Dermis blood vessel endothelial cell (primary cell): ENCODE measurements at places on chromosomes 16 and 17. TPM values are rescaled to one million over a fixed set of nuclear protein-coding genes. Genes with fewer than 3 reads are reported as not detected.

The POLDIP2 gene
- total RNA-seq, result 69.4 and 92.4 TPM in 2 replicates

The STXBP4 gene
- total RNA-seq, result 8.7 and 9.9 TPM in 2 replicates

The SPNS2 gene
- total RNA-seq, result 84.6 and 122 TPM in 2 replicates

The CLDN7 gene
- total RNA-seq, result 2.4 and 5.3 TPM in 2 replicates

The P2RX5 gene
- total RNA-seq, result 0.23 and 0.51 TPM in 2 replicates

The HSD3B7 gene
- total RNA-seq, result 21.0 and 26.4 TPM in 2 replicates

The HSPB9 gene
- 0.17 TPM in 1 of 2 replicates, not detected in the other for total RNA-seq

The INCA1 gene
- total RNA-seq, result 0.33 and 0.34 TPM in 2 replicates

The RASL10B gene
- total RNA-seq, result under 0.01 and 0.09 TPM in 2 replicates

The CENPV gene
- total RNA-seq, result 8.2 and 14.1 TPM in 2 replicates

The FDXR gene
- total RNA-seq, result 36.2 and 59.5 TPM in 2 replicates

The CYBA gene
- 135 and 286 TPM in 2 replicates for total RNA-seq

The MMP2 gene
- total RNA-seq, result 16.7 and 20.5 TPM in 2 replicates

The KRT27 gene
- total RNA-seq, result not detected in 2 replicates

The ITGAD gene
- total RNA-seq, result not detected in 2 replicates

The PLA2G10 gene
- total RNA-seq, result not detected in 2 replicates

The MED1 gene
- 18.9 and 32.2 TPM in 2 replicates for total RNA-seq

The HS3ST3A1 gene
- total RNA-seq, result 0.05 and 0.17 TPM in 2 replicates

The PARD6A gene
- 6.3 and 7.0 TPM in 2 replicates for total RNA-seq

The WNK4 gene
- 3.4 TPM in 2 replicates for total RNA-seq

The PRAC1 gene
- not detected in 2 replicates for total RNA-seq

The CCL23 gene
- total RNA-seq, result 2.2 and 7.5 TPM in 2 replicates

The ITPRIPL2 gene
- 40.2 and 51.3 TPM in 2 replicates for total RNA-seq

The AOC2 gene
- total RNA-seq, result 0.42 and 0.85 TPM in 2 replicates

The PIK3R6 gene
- not detected in 2 replicates for total RNA-seq

The CRISPLD2 gene
- total RNA-seq, result 0.42 and 1.0 TPM in 2 replicates

The PMM2 gene
- total RNA-seq, result 26.2 and 34.6 TPM in 2 replicates

The INPP5K gene
- 74.7 and 88.0 TPM in 2 replicates for total RNA-seq

The BCKDK gene
- total RNA-seq, result 18.4 and 36.2 TPM in 2 replicates

The GPR142 gene
- total RNA-seq, result 0.09 and 0.68 TPM in 2 replicates

The ASPHD1 gene
- 0.47 TPM in 1 of 2 replicates, not detected in the other for total RNA-seq

The TNFSF13 gene
- 0.88 and 1.2 TPM in 2 replicates for total RNA-seq

The SCIMP gene
- not detected in 2 replicates for total RNA-seq

The MILR1 gene
- total RNA-seq, result 2.7 and 3.2 TPM in 2 replicates

The CIITA gene
- under 0.01 and 0.28 TPM in 2 replicates for total RNA-seq

The OR1A1 gene
- not detected in 2 replicates for total RNA-seq

The RAB37 gene
- 0.17 and 0.37 TPM in 2 replicates for total RNA-seq

The KRT40 gene
- not detected in 2 replicates for total RNA-seq

The OR3A3 gene
- not detected in 2 replicates for total RNA-seq

The SLC2A4 gene
- 0.28 and 0.34 TPM in 2 replicates for total RNA-seq

The DNAI2 gene
- not detected in 2 replicates for total RNA-seq

The TNK1 gene
- total RNA-seq, result 2.2 and 3.6 TPM in 2 replicates

The EVI2A gene
- total RNA-seq, result 0.23 TPM in 1 of 2 replicates, not detected in the other

The PITPNM3 gene
- 0.23 and 0.34 TPM in 2 replicates for total RNA-seq

The BRIP1 gene
- 4.3 and 9.3 TPM in 2 replicates for total RNA-seq

The WFDC1 gene
- total RNA-seq, result not detected in 2 replicates

The TBC1D3G gene
- total RNA-seq, result not detected in 2 replicates

The WDR81 gene
- 25.2 and 26.9 TPM in 2 replicates for total RNA-seq

The CSH2 gene
- total RNA-seq, result not detected in 2 replicates

The EZH1 gene
- 12.9 and 18.2 TPM in 2 replicates for total RNA-seq

The CNGB1 gene
- total RNA-seq, result not detected in 2 replicates

The HAS3 gene
- total RNA-seq, result 3.6 and 4.5 TPM in 2 replicates

The DNAH17 gene
- total RNA-seq, result 0.42 and 0.51 TPM in 2 replicates

The LITAFD gene
- not detected in 2 replicates for total RNA-seq

The JMJD8 gene
- total RNA-seq, result 34.9 and 45.7 TPM in 2 replicates

The SCN4A gene
- 0.09 and 0.17 TPM in 2 replicates for total RNA-seq

The PABPN1L gene
- not detected in 2 replicates for total RNA-seq
